Right kidney (tissue), 9 donors: ENCODE measurements at places on chromosomes 16 and 17.
A peak's percentile ranks its signal among the peaks of the same experiment; 100 is the strongest.

DNA sequence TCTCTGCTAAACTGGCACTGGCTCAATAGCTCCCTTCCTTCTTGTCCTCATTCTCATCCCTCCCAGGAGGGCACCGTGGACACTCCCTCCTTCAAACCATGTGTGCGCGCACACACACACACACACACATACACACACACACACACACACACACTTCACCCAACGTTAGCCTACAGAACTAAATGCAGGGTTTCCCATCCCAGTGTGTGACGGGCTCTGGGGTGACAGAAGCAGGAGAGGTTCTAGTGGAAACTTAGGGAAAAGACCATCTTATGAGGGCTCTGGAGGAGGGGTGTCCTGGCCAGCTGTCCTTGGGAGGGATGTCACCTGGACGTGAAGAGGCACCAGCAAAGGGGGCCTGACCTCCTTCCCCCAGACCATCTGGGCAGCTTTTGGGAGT is 19.7 kb downstream of the OSBPL7 start:
- DNase-seq: no peak

DNA sequence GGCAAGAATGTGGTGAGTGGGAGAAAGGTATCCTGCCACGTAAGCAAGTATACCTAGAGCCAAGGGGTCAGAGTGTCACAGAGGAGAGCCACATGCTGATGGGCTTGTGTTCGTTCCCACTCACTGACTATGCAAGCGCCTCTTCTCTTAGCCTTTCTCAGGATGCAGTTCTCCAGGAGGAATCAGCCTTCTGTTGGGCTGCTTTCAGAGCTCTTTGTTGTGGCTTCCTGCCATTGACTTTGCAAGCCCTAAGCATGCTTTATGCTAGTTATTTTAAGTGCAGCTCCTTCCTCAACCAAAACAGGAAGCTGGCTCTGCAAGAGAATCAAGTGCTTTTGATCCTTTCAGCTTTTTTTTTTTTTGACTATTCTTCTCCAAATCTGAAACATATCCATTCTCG is 66.6 kb downstream of the SIAH1 start:
- DNase-seq: no peak

DNA sequence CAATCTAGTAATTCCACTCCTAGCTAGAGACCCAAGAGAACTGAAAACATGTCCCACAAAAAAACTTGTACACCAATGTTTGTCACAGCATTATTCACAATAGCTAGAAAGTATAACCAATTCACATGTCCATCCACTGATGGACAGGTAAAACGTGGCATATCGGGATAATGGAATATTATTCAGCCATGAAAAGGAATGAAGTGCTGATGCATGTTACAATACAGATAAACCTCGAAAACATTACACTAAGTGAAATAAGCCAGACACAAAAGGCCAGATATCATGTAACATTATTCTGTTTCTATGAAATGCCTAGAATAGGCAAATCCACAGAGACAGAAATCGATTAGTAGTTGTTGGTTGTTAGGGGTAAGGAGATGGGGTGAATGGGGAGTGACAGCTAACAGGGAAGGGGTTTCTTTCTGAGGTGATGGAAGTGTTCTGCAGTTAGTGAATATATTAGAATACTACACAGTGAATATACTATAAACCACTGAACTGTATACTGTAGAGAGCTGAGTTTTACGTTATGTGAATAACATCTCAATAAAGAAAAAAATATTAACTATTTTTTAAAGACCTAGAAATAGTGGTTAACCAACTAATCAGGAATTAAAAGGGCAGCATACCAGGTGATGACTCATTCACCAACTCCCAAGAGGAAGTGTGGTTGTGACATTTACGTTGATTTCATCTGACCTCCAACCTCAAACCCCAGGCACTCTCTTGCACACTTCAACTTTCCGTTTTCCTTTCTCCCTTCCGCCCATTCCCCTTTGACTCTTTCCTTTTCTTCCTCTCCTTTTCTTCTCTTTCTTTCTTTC is 48.6 kb downstream of the GAS7 start:
- DNase-seq: no peak

- peak; percentile 58 for DNase-seq
Measured at GRCh38 chr17:63946440-63947363, 14.6 kb upstream of the CD79B start.

DNA sequence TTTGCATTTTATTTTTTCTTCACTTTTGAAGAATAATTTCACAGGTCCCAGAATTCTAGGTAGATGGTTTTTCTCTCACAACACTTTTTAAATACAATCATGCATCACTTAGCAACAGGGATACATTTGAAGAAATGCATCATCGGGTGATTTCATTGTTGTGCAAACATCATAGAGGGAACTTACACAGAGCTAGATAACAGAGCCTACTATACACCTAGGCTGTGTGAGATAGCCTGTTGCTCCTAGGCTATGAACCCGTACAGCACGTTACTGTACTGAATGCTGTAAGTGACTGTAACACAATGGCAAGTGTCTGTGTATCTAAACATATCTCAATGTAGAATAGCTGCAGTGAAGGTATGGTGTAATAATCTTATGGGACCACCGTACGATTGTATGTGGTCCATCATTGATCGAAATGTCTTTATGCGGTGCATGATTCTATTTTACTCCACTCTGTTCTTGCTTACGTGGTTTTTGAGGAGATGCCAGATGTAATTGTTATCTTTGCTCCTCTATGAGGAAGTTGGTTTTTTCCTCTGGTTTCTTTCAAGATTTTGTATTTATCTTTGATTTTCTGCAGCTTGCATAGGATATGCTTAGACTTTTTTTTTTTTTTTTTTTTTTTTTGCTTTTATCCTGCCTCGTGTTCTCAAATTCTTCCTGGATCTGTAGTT is 35.5 kb upstream of the TMEM92 start:
- no peak for DNase-seq
